Epithelial cell of proximal tubule (primary cell): ENCODE measurements at places on chromosomes 12 and 14.

DNA sequence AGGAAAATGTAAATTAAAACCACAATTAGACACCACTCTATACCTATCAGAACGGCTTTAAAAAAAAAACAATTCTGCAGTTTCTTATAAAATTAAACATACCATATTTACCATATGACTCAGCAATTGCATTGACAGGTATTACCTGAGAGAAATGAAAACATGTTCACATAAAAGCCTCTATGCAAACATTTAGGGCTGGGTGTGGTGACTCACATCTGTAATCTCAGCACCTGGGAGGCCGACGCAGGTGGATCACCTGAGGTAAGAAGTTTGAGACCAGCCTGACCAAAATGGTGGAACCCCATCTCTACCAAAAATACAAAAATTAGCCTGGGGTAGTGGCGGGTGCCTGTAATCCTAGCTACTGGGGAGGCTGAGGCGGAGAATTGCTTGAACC lies 41.1 kb downstream of the SPTB start:
- no peak for DNase-seq

- no peak for DNase-seq
These were observed 324.3 kb downstream of the DAD1 start for GRCh38 chr14:22264759-22265158.

DNA sequence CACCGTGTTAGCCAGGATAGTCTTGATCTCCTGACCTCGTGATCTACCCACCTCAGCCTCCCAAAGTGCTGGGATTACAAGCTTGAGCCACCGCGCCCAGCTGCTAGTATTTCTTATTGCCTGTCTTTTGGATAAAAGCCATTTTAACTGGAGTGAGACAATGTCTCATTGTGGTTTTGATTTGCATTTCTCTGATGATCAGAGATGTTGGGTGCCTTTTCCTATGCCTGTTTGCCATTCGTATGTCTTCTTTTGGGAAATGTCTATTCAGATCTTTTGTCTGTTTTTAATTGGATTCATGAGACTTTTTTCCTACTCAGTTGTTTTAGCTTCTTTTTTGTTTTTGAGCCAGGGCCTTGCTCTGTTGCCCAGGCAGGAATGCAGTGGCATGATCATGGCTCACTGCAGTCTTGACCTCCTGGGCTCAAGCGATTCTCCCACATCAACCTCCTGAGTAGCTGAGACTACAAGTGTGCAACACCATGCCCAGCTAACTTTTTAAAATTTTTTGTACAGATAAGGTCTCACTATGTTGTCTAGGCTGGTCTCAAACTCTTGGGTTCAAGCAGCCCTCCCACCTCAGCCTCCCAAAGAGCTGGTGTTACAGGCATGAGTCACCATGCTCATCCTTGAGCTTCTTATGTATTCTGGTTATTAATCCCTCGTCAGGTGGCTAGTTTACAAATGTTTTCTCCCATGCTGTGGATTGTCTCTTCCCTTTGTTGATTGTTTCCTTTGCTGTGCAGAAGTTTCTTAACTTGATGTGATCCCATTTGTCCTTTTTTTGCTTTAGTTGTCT lies 65.9 kb downstream of the ACACB start:
- DNase-seq: no peak

GRCh38 chr14:36214476-36215216 lies 38.1 kb upstream of the PTCSC3 start:
- no peak for DNase-seq

GRCh38 chr12:114952573-114953271 lies 268.7 kb upstream of the TBX3 start:
- no peak for DNase-seq

DNA sequence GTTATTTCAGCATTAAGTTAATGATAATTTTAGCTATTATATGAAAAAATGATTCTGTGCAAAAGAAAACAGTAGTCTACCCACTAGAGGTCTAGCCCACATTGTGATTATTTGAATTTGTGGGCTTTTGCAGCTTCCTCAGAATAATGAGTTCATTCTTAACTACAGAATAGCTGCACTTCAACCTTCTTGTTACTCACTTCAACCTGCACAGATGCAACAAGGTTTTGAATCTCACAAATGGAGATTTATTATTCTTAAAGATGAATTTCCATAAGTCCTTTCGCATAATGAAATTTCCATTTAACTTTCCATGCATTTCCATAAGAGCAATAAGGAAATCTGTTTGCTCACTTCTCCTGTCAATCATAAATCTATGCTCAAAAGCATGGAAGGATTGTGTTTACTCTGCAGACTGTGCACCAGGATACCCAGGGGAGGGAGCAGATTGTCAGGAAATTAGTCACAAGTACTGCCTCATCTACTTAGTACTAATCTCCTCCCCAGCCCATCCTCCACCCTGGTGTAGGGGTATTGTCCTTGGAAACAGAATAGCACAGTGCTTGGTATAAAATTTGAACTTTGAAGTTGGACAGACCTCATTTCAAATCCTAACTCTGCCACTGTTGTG lies 24.1 kb downstream of the PTGER2 start:
- peak; percentile 85 for DNase-seq

DNA sequence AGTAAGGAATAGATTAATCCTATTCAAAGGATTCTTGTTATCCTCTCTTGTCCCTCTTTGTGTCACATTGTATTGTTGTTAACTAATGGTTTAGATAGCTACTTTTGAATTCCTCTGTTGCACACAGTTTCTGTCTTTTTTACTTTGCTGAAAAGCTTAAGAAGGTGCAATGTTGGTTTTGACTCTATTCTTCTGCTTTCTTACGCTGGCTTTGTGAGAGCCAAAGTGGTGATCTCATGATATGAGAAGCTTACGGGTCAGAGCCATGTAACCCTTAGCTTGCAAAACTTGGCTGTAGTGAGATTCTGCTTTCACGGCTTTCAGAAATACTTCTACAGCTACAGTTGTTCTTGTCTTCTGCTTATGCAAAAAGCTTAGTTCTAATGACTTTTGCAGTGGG lies 239.7 kb downstream of the TRHDE start:
- DNase-seq: peak; percentile 69

DNA sequence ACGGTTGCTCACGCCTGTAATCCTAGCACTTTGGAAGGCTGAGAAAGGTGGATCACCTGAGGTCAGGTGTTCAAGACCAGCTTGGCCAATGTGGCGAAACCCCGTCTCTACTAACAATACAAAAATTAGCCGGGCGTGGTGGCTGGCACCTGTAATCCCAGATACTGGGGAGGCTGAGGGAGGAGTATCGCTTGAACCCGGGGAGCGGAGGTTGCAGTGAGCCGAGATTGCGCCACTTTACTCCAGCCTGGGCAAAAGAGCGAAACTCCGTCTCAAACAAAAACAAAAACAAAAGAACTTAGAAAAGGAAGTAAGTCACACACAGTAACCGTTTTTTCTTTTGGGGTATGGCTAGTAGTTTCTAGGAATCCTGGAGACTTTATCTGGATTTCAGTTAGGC lies 1.7 kb upstream of the PALS1 start:
- DNase-seq: no peak

- no peak for DNase-seq
These were observed 13.0 kb upstream of the DLK1 start for GRCh38 chr14:100713705-100714104.

DNA sequence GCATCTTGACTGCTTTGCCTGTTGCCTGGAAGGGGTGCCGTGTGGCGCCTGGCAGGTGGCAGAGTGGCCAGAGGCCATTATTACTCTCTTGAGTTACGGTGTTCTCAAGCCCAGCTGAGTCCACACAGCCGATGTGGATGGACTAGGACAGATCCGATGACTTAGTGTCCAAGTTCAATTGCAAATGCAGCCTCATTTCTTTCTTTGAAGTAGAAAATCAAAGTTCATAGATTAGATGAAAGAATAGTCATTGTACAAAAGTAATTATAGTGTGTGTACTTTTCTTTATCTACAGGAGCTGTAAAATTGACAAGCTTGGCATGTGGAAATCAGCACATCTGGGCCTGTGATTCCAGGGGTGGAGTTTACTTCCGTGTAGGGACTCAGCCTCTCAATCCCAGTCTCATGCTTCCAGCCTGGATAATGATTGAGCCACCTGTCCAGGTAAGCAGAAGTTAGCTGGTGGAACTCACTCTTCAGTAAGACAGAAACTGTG lies 44.7 kb downstream of the ANKRD9 start:
- no peak for DNase-seq

DNA sequence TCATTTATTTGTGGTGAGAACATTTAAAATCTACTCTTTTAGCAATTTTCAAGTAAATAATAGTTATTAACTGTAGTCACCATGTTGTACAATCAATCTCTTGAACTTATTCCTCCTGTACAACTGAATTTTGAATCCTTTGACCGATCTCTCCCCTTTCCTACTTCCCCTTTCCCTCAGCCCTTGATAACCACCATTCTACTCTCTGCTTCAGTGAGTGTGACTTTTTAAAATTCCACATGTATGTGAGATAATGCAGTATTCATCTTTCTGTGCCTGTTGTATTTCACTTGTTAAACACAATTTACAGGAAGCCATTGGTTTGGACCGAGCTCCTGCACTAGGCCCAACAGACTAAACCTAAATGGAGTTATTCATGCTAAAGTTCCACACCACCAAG lies 458.9 kb upstream of the PDE3A start:
- no peak for DNase-seq

DNA sequence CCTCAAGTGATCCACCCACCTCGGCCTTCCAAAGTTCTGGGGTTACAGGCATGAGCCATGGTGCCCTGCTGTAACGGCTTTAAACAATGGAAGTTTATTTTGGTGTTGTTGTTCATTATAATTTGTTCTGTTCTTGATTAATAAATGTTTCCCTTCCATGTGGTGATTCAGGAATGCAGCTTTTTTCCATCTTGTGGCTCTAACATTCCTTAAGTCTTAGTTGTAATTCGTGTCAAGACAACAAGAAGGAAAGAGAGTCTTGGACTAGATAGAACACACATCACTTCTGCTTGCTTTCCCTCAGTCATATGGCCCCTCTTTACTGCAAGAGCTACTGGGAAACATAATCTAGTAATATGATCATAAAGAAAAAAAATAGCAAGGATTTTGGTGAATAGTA lies 211.6 kb downstream of the SLC6A15 start:
- DNase-seq: no peak

- peak; percentile 88 for DNase-seq
These were observed 69.4 kb downstream of the ARMH4 start for GRCh38 chr14:58082491-58083098.

- DNase-seq: peak; percentile 29
These were observed 44.2 kb downstream of the KCTD10 start for GRCh38 chr12:109432842-109433304.

DNA sequence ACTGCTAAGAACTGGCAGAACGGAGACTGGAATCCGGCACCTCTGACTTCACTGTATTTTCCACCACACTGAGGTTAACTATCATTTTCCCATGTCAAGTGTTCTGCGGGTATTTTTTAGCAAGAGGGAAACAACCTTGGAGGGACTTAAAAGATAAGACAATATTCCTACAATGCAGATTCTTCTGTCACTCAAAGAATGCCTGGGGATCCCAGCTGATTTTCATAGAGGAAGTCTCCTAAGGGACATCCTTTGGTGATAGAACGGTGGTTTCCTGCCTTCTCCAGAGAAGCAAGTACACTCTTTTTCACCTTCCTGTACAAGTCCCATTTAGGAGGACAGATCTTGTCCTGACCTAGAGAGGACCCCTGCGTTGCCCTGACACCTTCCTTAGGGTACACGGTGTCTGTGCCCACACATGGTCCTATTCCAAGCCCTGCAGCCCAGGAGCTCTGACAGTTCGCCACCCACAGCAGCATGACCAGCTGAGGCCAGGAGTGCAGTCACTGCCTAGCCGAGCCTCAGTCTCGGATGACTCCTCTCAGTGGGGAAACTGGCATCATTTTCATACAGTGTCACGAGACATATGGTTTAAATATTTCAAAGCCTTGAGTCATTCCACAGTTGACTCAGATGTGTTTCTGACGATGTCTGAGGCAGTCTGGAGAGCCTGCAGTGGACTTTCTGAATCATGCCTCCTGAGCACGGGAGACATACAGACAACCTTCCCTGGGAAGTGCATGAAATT lies 181.3 kb upstream of the FKBP4 start:
- peak; percentile 63 for DNase-seq

- peak; percentile 51 for DNase-seq
These were observed 231.9 kb downstream of the C12orf75 start for GRCh38 chr12:105562199-105562971.

DNA sequence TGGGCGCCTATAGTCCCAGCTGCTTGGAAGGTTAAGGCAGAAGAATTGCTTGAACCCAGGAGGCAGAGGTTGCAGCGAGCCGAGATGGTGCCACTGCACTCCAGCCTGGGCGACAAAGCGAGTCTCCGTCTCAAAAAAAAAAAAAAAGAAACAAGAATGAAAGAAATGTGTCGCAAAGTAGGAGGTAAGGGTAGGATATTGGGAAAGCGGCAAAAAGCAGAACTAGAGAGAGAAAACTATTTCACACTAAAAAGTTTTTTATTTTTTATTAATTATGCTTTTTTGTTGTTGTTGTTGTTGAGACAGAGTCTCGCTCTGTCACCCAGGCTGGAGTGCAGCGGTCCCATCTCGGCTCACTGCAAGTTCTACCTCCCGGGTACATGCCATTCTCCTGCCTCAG lies 17.7 kb downstream of the SBNO1 start:
- DNase-seq: no peak

DNA sequence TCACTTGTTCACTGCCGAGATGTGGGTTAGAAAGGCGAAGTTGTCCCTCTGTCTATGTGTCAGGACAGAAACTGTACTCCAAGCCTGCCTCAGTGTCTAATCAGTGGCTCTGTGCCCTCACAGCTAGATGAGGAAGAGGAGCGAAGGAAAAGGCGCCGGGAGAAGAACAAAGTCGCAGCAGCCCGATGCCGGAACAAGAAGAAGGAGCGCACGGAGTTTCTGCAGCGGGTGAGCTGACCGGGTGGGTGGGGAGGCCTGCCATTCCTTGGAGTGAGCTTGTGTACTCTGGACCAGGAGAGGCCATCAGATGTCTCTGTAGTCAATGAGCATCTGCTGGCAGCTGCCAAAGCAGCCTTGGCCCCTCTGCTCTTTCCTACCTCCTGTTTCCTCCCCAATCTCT lies 33.5 kb downstream of the JDP2 start:
- no peak for DNase-seq

DNA sequence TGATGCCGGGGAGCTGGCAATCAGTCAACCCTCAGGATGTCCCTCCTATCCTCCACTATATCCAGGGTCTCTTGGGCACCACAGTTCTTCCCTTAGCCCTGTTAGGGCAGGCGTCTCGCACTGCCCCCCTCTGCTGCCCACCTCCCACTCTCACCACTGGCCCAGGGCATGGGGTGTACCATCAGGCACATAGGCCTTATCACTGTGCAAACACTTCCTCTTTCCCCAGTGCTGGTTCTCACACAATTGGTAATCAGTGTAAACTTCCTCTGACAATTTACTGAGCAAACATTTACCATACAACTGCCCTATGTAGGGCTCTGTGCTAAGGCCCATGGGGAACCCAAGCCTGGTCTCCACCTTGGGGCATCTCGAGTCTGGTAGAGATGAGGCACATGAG lies 20.1 kb upstream of the TMED10 start:
- no peak for DNase-seq

- no peak for DNase-seq
These were observed 31.6 kb downstream of the EAPP start for GRCh38 chr14:34507884-34508283.

GRCh38 chr12:65943388-65944137 lies 119.3 kb downstream of the HMGA2 start:
- DNase-seq: no peak
